ENCODE measurements at places on chromosomes 3 and 15. TPM values are rescaled to one million over a fixed set of nuclear protein-coding genes. Genes with fewer than 3 reads are reported as not detected.

MORC1 gene
- not detected for total RNA-seq

MYO5C gene
- total RNA-seq, result 33.4 TPM

C3orf85 gene
- not detected for total RNA-seq

SMCO1 gene
- total RNA-seq, result not detected

DNA sequence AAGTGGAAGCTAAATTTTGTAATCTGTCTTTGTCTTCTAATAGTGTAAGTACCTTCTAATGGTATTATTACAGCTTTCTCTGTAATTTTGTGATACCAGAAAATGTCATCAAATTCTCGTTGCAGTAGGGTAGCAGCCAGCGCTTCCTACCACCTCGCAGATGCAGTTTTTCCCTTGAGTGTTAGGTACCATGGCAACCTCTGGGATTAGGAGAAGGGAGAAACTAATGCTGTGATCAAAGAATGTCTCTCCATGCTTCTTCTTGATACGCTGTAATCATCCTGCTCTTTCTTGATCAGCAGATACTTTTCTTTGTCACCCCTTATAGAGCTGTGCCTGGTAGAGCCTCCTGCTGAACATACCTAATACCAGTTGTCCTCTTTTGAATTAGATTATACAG lies 27.7 kb downstream of the SRP14 start:
- no peak for DNase-seq

DNA sequence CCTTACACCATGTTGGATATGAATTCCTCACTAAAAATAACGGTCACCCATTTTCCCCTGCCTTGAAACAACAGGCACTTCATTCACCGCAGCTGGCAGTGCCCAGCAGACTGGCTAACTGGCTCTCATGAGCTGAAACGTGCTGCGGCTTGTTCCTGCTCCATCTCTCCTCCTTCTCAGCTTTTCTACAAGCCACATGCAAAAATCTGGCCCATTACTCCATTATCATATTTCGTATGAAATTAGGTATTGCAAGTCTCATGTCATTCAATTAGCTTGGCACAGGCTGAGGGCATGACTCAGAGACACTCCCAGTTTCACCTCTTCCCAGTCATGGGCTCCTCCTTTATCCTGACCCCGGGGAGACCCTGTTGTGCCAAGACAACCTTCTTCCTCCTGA lies 60.0 kb downstream of the MAGEF1 start:
- DNase-seq, result no peak

DNA sequence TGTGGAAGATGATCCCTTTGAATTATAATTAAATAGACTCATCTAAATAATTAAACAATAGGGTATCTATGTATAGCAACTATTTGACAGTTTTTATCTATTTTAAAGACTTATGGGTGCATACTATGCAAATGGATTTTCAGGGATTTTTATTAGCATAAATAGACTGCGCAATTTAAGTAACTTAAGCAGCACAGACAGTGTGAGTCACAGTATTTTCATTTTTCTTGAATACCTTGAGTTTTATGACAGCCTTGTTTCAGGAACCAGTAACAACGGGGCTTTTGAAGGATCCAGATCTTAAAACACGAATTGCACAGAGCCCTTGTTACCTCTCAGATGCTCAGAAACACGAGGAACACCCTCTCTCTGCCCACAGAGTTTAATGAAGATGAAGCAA lies 175.5 kb upstream of the CD96 start:
- no peak for DNase-seq

DNA sequence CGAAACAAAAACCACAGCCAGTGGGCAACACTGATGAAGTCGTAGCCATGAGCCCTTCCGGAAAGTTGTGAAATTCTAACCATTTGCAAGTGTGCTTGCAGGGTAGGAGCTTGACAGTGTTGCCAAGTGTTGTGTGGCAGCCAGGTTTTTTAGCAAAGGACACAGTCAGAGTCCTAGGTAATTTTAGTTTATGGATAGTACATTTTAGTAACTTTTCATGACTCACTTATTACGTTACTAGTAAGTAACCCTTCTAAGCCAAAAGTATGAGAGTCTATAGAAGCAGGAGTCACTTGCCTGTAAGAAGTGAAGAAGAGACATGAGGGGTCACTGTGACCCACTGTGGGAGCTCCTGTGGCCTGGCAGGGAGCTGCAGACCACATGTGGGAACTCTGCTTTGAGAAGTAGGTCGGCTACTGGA lies 54.8 kb upstream of the ADPGK start:
- no peak for DNase-seq

DNA sequence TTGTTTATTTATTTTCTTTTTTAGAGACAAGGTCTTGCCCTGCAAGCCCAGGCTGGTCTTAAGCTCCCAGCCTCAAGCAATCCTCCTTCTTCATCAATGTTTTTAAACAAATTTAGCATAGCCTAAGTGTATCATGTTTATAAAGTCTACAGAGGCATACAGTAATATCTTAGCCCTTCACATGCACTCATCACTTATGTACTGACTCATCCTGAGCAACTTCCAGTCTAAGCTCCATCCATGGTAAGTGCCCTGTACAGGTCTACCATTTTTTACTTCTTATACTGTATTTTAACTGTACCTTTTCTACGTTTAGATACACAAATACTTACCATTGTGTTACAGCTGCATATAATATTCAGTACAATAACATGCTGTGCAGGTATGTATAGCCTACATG lies 860.0 kb downstream of the FHIT start:
- no peak for DNase-seq
